Body of pancreas (tissue), 4 donors: ENCODE measurements at places on chromosomes 2 and 18. TPM values are rescaled to one million over a fixed set of nuclear protein-coding genes. Genes with fewer than 3 reads are reported as not detected.

- DNase-seq, result no peak
Observed at GRCh38 chr2:61291851-61292575, 130.0 kb downstream of the C2orf74 start.

- DNase-seq, result no peak
Observed at GRCh38 chr18:25923193-25923592, 167.2 kb downstream of the SS18 start.

- DNase-seq, result no peak
Observed at GRCh38 chr2:144324446-144325045, 195.4 kb downstream of the ZEB2 start.

DNA sequence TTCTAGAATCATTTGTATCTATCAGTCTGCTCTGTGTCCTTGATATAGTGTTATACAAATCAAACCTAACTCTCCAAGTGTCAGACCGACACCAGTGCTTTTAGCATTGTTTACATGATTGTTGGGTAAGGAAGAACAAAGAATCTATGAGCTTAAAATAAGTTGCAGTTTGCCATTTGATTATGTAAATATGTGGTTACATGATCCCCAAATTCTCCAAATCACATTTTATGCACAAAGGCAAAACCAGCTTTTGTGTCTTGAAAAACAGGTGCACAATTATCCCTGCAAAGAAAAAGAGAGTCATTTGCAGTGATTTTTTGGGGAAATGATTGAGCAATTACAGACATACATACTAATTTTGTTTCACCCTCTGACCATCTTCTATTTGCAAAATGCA is 652.6 kb upstream of the CHAC2 start:
- DNase-seq, result no peak

DNA sequence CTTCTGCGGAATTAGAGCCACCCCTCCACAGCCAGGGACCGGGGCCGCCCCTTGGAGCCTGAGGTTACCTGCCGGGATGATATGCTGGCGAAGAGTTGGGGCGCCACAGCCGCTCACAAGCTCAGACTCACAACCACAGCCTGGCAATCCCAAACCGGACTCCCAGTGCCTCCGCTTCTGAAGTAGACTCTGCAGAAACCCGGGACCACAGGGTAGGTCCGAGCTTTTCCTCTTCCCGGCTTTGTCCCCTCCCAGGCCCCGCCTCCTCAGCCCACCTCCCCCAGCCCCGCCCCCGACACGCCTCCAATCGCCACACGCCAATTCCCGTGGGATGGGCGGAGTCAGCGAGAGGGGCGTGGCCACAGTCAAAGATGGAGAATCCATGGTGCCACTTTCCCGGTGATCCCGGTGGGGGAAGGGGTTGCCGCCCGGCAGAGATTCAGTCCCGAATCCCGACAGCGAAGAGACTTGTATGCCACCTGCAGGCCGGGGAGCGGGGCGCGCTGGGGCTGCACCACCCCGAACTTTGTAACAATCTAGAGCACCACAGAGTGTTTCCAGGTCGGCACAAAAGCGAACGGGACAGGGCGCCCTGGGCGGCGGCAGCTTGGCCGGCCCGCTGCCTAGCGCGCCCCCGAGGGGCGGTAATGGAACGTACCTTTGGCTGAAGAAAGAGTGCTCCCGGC is at the start of gene IDH1:
Gene IDH1 (minus strand): TSS at position 201 of the 686 bp plus-strand sequence. CDS start 3,520 bp downstream, outside the sequence.
- peak; percentile 99 for DNase-seq

DNA sequence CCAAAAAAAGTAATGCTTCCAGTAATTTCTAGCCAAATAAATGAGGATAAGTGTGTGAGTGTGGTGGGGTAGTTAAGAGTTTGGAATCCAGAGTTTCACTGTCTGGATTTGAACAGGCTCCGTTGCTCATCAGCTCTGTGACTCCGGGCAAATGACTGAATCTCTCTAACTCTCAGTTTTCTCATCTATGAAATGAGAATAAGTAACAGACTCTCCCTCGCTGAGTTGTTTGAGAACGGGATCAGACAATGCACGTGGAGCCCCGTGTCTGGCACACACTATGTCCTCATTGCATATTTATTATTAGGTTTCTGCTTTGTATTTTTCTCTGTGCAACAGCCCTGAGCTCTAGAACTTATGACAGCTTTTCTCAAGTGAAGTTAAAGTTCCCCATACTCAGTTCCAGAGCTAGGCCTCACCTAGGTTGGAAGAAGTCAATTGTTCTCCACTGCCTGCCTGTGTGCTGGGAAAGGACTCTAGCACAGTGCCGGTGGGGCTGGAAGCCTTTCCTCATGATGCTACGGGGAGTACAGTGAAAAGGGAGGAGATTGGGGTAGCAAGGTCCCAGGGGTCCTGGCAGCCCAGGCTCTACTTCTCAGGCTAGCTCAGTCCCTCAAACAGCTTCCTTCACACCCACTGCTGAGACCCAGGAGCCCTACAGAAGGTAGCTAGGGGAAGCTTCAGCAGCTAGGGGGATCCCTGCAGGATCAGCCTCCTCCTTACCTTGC is 1.7 kb upstream of the ICOS start:
- no peak for DNase-seq

- no peak for DNase-seq
Observed at GRCh38 chr2:141323571-141323970, 807.2 kb downstream of the LRP1B start.

GRCh38 chr2:62727876-62728566 is 22.5 kb downstream of the EHBP1 start:
- DNase-seq, result no peak

C2orf92 gene
- total RNA-seq, result 21.3 TPM

KRCC1 gene
- total RNA-seq, result 9.2 TPM

AFF3 gene
- 0.99 TPM for total RNA-seq

MALL gene
- total RNA-seq, result 6.6 TPM

LIMS4 gene
- 8.3 TPM for total RNA-seq

TTN gene
- 26.5 TPM for total RNA-seq

B3GNT7 gene
- total RNA-seq, result 22.1 TPM
